ENCODE measurements at places on chromosomes 4 and X. TPM values are rescaled to one million over a fixed set of nuclear protein-coding genes. Genes with fewer than 3 reads are reported as not detected.

L1CAM gene
- 4.6 TPM for total RNA-seq

BMPR1B gene
- total RNA-seq: 0.53 TPM

USP38 gene
- 24.5 TPM for total RNA-seq

SASH3 gene
- total RNA-seq: not detected

FHL1 gene
- total RNA-seq: 268 TPM

MAP9 gene
- total RNA-seq: 17.1 TPM

NUP62CL gene
- not detected for total RNA-seq

ADGRL3 gene
- total RNA-seq: 0.56 TPM

PAGE2 gene
- not detected for total RNA-seq

PDZD4 gene
- 0.33 TPM for total RNA-seq

ITIH6 gene
- total RNA-seq: not detected

CD38 gene
- total RNA-seq: 0.07 TPM

IL13RA1 gene
- 68.8 TPM for total RNA-seq

NKX1-1 gene
- total RNA-seq: not detected
